Body of pancreas (tissue), 4 donors: ENCODE measurements at places on chromosomes 7 and 10.

GRCh38 chr7:29797112-29797944 is 9.0 kb upstream of the WIPF3 start:
- DNase-seq = no peak

- no peak for DNase-seq
Observed at GRCh38 chr10:110859973-110860376, 11.8 kb upstream of the PDCD4 start.

DNA sequence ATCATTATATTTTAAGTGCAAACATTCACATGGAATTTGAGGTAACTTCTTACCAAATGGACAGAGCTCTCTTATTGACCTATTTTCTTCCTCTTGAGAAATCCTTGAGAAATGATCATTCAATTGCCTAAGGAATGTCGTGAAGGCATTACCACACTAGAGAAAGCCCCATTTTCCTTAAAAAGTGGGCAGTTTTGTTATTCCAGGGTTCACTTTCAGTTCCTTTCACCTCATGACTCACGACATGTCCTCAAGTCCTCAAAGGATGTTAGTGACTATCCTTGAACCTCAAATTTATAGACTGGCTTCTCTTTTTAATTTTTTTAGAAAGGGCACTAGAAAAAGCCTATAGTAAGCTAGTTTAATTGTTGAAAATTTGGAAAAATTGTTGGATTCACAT is 40.4 kb upstream of the SMIM30 start:
- no peak for DNase-seq

- DNase-seq = peak; percentile 61
Observed at GRCh38 chr10:110837418-110838171, 34.1 kb upstream of the PDCD4 start.

DNA sequence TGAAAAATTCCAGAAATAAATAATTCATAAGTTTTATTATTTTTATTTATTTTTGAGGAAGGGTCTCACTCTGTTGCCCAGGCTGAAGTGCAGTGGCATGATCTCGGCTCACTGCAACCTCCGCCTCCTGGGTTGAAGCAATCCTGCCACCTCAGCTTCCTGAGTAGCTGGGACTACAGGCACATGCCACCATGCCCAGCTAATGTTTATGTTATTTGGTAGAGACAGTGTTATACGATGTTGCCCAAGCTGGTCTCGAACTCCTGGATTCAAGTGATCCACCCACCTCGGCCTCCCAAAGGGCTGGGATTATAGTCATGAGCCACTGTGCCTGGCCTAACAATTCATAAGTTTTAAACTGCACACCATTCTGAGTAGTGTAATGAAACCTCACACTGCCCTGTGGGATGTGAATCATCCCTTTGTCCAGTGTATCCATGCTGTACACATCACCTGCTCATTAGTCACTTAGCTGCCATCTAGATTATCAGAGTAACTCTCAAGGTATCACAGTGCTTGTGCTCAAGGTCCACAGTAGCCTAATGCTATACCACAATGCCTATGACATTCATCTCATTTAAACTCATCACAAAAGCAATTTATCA is 17.9 kb downstream of the RTKN2 start:
- DNase-seq = no peak

- DNase-seq = no peak
Observed at GRCh38 chr10:118908557-118909256, 120.8 kb upstream of the NANOS1 start.

GRCh38 chr7:18352339-18353255 is 143.0 kb upstream of the HDAC9 start:
- peak; percentile 59 for DNase-seq

- no peak for DNase-seq
Observed at GRCh38 chr10:51472154-51472553, 227.2 kb downstream of the CSTF2T start.

- peak; percentile 25 for DNase-seq
Observed at GRCh38 chr10:46557319-46558121, 1.1 kb upstream of the GPRIN2 start.
